Activated T-cell treated with anti-CD3 and anti-CD28 coated beads for 48 hours (primary cell): ENCODE measurements at places on chromosomes 1 and 21.

GRCh38 chr1:63790989-63791388, 17.2 kb downstream of the ROR1 start:
- no peak for DNase-seq

- DNase-seq, result no peak
Observed at GRCh38 chr1:229164836-229165735, 105.8 kb upstream of the RAB4A start.

DNA sequence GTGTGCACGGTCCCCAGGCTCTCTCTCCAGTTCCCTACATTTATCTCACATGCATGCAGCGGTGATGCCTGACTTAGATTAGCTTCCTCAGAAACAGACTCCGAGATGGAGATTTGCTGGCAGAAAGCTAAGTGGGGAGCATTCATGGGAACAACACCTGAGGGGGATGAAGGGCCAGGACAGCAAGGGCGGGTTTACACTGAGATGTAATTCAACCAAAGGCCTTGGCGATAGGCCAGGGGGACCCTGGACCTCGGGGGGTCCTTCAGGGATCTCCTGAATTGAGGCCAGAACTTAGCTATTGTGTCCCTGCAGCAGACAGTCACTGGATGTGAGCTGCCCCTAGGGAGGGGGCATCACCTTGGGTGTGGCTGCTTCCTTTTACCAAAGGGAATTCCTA, 246.1 kb upstream of the CSF3R start:
- no peak for DNase-seq

DNA sequence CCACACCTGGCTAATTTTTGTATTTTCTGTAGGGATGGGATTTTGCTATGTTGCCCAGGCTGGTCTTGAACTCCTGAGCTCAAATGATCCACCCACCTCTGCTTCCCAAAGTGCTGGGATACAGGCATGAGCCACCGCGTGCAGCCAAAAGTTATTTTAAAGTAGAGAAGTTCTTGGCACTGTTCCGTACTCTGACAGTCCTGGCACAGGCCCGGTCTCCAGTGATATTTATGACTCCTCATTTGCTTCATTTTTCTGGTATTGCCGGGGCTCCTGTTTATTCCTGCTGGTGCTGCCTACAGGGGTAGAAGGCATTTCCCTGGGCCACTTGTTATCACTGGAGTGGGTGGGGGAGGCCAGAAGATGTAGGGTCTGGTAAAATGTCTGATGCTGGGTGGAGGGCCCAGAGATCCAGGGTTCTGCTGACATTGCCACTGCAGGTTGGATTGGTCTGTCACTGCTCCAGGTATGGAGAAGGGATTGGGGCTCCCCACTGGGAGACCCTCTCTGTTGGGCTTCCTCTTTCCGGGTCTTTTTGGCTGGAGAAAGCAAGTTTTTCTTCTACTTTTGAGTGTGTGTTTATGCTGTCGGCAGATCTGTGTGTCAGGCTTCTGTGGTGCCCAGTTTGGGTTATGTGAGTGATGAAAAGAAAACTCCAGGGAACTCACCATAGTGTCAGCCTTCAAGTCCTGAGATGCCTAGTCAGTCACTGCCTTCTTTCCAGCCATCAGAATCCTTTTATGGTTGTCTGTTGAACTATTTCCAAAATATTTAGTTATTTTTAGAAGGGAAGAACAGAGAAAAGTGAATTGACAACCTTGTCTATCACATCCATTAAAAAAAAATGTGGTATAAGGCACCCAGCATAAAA, 4.5 kb downstream of the MROH7 start:
- DNase-seq, result no peak

- DNase-seq, result no peak
Observed at GRCh38 chr1:44242746-44243145, 29.5 kb downstream of the DMAP1 start.

DNA sequence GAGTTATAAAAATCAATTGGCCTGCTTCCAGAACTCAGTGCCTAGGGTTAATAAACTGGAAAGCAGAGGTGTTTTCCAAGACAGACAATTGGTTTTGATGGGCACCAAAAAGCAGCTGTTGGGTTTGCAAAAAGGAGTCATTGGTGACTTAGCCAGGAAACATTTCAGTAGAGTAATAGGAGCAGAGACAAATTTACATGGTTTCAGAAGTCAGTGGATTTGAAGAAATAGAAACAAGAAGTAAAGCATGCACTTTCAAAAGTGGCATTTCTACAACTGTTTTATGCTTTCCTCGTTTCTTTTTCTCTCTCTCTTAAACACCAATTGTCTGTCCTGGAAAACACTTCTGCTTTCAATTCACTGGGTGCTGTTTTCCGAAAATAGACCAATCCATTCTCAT, 87.8 kb downstream of the GLUL start:
- DNase-seq, result no peak

- no peak for DNase-seq
Observed at GRCh38 chr1:155272466-155273342, 600 bp downstream of the CLK2 start.

DNA sequence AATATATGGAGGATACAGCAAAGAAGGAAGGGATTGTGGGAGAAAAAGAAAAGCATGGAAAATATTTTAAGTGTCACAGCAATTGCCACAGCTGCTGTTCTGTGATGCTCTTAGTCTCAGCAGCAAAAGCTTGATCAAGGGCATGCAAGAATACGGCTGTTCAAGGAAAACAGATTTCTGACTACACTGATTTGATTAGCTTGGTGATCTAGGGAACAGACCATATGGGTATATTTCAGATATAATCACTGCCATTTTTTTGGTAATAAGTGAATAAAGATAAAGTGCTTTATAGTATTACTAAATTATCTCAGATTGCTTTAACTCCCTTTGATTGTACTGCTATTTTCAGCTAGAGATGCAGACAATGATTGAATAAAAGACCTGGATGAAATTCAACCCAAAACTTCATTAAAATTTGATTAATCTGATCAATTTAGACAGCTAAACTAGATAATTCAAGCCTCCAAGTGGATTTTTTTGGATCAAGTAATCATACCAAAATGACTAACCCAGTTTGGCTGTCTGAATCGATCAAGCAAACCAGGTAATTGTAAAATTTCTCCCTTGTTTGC, 33.3 kb upstream of the LYPLAL1 start:
- DNase-seq, result no peak

- no peak for DNase-seq
Observed at GRCh38 chr1:35833395-35833794, 25.6 kb downstream of the AGO4 start.

DNA sequence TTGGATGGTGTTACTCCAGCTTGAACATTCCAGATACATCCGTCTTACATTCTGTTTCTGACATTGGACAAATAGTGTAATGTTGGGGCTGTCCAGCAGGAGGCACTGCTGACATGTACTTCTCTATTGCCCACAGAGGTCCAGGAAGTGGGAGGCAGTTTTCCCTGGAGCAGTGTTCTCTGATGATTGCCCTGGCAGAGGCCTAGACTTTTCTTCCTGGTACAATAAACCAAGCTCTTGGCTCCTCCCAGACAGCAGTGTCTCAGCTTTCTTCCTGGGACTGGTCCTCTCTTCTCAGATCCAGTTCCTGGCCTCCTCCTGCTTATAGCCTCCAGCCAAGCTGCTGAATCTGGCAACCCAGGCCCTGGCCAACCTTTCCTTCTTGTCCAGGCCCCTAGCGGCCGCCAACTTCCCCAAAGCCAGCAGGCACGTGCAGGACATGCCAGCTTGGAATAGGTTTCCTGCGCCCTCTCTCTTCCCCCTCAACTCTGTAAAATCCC, 14.9 kb upstream of the IFNLR1 start:
- DNase-seq, result peak; percentile 42

GRCh38 chr1:172566196-172566997, 33.4 kb downstream of the SUCO start:
- no peak for DNase-seq

DNA sequence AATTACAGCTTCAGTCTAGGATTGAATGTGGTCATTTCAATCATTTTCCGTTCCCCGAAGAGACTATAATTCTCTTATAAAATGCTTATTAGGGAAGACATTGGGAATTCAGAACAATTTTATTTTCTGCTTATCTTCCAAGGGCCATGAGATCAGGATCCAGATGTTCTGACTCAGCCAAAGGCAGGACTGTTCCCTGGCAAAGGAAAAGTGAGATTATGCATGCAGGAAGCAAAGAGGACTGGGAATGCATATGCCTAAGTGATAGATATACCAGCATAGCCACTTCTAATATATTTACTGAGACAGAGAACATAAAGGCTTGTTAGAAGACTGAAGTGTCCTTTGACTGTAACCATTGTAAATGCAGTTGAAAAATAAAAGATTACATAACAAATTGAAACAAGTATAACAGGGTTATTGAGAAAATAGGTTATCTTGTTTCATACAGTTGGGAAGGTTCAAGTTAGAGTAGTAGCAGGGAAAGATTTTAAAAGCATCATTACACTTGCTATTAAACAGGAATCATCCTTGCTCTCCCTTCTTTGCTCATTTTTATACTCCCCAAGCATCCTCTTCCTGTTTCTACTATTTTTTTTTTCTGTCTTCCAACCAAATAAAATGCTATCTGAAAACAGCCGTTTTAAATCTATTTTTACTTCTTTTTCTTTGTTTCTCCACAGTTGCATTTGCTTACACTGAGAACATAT, 439.6 kb upstream of the ADAMTS5 start:
- DNase-seq, result no peak

DNA sequence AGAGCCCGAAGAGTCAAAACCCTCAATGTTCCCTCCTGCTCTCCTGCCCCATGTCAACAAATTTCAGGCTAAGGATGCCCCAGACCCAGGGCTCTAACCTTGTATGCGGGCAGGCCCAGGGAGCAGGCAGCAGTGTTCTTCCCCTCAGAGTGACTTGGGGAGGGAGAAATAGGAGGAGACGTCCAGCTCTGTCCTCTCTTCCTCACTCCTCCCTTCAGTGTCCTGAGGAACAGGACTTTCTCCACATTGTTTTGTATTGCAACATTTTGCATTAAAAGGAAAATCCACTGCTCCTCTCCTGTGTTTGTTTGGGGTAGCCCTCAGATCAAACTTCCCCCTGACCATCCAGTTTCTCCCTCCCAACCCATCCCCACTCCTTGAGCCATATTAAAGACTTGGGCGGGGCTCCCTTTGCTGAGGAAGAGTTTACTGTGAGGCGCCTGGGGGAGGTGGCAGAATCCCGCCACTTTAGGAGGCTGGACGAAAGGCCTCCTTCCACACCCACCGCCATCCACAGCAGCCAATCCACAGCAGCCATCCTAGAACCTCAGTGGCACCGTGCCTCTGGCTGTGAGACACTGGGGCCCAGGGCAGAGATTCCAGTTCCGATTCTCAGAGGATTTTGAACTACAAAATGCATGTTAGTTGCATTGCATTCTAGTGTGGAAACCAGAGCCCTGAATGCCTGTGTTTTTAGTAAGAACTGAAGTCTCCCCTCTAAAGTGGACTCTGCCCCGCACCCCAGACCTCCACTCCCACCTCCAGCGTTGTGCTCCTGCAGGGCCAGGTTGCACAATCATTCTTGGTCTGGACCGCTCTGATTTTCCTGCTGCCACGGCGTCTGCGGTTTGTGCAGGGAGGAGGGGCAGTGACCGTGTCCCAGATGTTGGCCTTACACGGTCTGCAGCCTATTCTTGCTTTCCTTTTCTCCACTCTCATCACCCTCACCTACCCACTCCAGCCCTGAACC, 3.0 kb downstream of the OLFML3 start:
- DNase-seq, result no peak
